DND-41 (cell line): ENCODE measurements at places on chromosomes 1 and 21.
A peak's percentile ranks its signal among the peaks of the same experiment; 100 is the strongest.

GRCh38 chr1:164704954-164705353, 146.0 kb downstream of the PBX1 start:
- no peak for DNase-seq

DNA sequence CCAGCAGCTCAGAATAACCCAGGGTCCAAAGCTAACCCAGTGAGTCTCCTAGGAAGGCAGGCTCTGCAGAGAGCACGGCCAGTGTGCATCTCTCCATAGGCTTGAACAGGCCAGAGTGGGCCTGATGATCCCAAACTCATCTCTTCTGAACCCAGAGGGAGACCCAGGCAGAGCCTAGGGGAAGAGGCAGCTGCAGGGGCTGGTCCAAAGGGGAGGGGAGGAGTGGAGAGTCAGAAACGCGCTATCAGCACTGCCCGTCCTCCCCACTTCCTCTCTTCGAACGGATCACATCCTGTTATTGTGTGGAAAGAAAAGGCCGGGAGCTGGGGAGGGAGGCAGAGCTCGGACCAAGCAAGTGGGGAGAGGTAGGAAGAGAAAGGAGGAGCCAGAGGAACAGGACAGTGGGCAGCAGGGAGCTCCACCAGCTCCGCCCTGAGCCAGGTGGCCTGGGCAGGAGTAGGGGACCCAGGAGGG, 20.2 kb downstream of the TAL1 start:
- no peak for DNase-seq

DNA sequence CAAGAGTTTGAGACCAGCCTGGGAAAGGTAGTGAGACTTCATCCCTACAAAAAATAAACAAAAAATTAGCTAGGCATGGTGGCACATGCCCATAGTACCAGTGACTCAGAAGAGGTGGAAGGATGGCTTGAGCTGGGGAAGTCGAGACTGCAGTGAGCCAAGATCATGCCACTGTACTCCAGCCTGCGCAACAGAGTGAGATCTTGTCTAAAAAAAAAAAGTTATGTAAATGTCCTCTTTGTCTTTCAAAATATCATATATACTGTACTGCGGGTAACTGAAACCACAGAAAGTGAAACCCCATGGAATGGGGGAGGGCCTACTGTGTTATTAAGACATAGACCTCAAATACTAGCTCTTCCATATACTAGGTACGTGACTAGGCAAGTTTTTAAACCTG, 20.8 kb downstream of the ACADM start:
- peak; percentile 14 for DNase-seq

DNA sequence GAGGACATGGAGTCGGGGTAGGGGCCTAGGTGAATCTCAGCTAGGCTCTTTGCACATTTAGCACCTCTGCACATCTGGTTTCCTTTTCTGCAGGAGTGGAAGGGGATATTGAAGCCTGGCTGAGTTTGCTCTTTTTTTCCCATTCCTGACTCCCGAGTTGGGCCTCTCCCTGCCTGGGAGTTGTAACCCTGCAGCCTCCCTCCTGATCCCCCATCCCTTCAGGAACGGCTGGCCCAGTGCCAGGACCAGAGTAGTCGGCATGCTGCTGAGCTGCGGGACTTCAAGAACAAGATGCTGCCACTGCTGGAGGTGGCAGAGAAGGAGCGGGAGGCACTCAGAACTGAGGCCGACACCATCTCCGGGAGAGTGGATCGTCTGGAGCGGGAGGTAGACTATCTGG, 836 bp downstream of the OLFML3 start:
- DNase-seq, result no peak

DNA sequence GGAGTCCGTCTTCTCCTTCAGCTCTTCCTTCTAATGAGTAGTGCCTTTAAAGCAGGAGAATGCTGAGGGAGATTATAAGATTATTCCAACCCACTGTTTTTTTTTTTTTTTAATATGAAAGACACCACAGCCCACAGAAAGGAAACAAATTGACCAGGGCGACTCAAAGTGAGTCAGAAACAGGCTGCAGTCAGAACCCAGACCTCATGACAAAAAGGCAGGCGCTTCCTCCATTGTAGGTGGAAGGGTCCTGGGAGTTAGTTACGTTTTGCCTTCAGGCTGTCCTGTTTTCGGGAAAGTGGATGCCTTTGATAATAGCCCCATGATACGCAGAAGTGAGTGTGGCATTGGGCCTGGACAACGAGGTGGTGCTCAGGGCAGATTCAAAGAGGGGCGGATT, 21.0 kb downstream of the PLXNA2 start:
- no peak for DNase-seq
